ENCODE measurements at places on chromosomes 5 and 9.

- peak; percentile 76 for DNase-seq
Observed at GRCh38 chr5:139669662-139670368, 21.7 kb downstream of the CXXC5 start.

GRCh38 chr5:57569601-57570000 lies 87.0 kb upstream of the ACTBL2 start:
- no peak for DNase-seq

- DNase-seq = no peak
Observed at GRCh38 chr9:129745200-129745599, 7.6 kb downstream of the PTGES start.

DNA sequence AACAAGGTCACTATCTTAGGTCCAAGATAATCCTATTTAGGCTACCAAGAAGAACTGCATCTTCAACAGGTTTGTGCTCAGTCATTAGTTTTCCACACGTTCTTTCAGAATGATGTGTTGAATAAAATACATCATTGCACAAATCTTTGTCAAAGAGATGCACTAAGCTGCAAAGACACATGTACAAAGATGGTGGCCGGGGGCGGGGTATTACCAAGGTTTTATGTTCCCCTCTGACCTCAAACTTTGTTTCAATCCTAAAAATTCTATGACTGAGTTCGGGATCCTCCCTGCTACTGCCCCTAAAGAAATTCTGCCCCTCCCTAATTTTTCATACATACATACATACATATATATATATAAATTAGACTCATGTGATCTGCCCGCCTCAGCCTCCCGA lies 14.2 kb downstream of the HSPA9 start:
- DNase-seq = no peak

DNA sequence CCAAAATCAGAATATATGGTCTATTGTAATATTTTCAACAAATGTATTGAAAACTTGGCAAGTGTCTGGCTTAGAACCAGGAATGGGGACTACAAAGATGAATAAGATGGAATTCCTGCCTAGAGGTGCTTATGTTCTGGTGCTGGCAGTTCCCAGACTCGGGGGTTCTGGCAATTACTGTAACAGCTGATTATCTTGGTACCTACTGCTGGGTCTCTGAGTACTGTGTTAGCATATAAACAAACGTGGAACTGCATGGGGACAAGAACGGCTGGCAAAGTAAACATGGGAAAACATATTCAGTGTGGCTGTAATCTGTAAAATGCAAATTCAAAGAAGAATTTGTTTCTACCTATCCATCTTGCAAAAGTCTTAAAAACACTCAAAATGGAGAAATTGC lies 89.9 kb downstream of the SLC24A2 start:
- DNase-seq = no peak

DNA sequence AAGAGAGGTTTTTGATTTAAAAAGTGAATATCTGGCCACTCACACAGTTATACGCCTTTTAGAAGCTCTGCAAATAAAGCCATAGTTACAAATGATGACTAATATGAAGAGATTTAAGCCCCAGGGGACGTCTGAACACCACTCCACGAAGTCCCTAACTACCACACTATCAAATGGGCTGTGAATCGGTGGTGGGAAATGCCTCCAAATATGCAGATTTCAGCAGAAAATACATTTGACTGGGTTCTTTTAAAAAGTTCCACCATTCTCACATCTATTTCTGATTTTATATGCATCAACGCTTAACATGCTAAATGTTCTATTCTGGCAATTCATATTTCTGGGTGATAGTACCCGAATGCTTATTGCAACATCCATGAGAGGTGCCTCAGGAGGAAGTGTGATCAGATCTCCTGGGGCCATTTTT lies 22.5 kb downstream of the TICAM2 start:
- peak; percentile 40 for DNase-seq

- no peak for DNase-seq
Observed at GRCh38 chr5:100787648-100788047, 115.4 kb downstream of the ST8SIA4 start.

- no peak for DNase-seq
Observed at GRCh38 chr5:96924016-96924443, 11.8 kb upstream of the LNPEP start.

DNA sequence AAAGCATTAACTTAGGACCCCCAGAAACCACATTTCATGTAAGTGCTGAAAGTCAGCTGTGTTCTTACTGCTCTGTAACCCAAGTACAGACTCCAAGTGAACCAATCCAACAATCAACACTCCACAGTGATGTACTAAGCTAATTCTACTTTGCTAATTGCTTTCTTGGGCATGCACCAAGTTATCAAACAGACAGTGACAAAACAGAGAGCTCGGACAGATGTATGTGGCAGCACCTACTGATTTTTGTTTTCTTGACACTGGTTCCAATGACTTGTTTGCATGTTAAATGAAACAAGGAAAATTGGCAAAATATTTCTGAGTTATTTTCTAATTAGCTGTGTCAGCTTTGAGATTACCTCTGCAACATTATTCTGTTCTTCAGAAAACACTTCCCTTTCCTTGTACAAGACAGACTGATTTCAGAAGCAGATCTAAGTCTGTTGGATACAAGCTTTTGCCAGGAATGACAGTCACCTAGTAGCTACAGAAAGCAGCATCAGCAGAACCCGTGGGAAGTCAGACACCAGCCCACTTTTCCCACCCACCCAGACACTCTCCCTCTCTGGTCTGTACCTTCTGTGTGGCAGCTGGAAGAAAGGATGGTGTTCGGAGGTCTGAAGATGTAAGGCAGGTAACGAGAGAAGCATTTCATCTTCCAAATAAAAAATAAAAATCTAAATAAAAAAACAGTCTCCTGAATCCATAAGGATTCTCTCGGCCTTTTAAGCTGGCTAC lies 176.7 kb upstream of the PPP2R2B start:
- DNase-seq = no peak
